ENCODE measurements at places on chromosomes 4 and X.
A peak's percentile ranks its signal among the peaks of the same experiment; 100 is the strongest.

- no peak for DNase-seq
Observed at GRCh38 chrX:67585401-67585800, 41.6 kb downstream of the AR start.

GRCh38 chr4:126221717-126222340, 907.1 kb downstream of the FAT4 start:
- DNase-seq = no peak

GRCh38 chr4:167973513-167973912, 118.8 kb upstream of the ANXA10 start:
- DNase-seq = no peak

- peak; percentile 87 for DNase-seq
Observed at GRCh38 chr4:156779774-156780173, 191.8 kb downstream of the PDGFC start.

- DNase-seq = peak; percentile 63
Observed at GRCh38 chr4:76447393-76447851, 12.4 kb downstream of the SHROOM3 start.

Data from lung microvascular endothelial cell (primary cell).